Left lung (tissue), 14 donors: ENCODE measurements at places on chromosomes 11 and 22.
A peak's percentile ranks its signal among the peaks of the same experiment; 100 is the strongest.

- DNase-seq = no peak
These were observed 23.8 kb downstream of the UPB1 start for GRCh38 chr22:24518771-24519485.

- DNase-seq = peak; percentile 48
These were observed 582 bp downstream of the SREBF2 start for GRCh38 chr22:41833369-41834004.

GRCh38 chr22:42910221-42910942, 53.3 kb upstream of the ARFGAP3 start:
- DNase-seq = no peak

- DNase-seq = no peak
These were observed 68.3 kb upstream of the POU2AF2 start for GRCh38 chr11:111177037-111177871.

GRCh38 chr11:95070471-95070870, 3.8 kb downstream of the SRSF8 start:
- DNase-seq = no peak

DNA sequence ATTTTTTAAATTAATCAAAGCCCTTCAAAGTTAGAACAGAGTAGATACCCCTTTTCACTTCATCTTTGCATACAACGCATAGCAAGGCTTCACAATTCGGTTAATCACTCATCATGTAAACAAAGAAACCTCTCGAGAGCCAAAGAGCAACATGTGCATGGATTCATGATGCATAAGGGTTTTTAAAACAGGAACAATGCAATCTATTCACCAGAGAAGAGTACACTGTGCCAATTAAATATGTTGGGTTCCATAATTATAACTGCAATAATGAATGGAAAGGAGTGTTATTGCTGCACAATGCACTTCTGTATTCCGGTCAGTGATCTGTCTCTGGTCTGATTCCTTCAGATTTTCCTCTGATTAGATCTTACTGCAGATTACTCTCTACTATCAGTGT, 45.3 kb downstream of the CADM1 start:
- no peak for DNase-seq

- DNase-seq = no peak
These were observed 16.6 kb upstream of the MPPED1 start for GRCh38 chr22:43395086-43395695.

GRCh38 chr11:2783536-2784082, 83.8 kb upstream of the KCNQ1OT1 start:
- no peak for DNase-seq

DNA sequence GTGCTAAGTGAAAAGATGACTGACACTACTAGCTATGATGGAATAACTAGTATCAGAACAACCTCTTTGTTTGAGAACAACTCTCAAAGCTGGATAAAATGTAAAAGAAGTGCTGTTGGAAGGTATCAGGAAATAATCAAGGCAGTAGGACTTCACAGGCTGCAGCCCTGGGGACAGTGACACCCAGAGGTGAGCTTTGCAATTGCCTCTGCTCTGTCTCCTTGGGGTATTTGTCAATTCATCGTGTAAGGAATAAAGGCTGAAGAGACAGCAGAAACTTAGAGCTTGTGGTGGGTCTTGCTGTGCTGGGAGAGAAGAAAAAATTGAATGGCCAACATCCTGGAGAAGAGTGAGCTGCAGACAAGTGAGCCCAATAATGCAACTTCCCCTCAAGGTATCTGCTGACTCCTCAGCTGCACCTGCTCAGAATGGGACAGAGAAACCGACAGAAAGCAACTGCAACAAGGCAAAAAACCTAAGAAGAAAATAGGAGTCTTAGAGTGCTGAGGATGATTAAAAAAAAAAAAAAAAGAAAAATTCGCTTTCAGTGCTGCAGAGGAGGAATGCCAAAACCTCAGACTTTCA, 141.1 kb downstream of the RCN1 start:
- DNase-seq = no peak
